Fibroblast of skin of left biceps (primary cell): ENCODE measurements at places on chromosomes 4 and X.

DNA sequence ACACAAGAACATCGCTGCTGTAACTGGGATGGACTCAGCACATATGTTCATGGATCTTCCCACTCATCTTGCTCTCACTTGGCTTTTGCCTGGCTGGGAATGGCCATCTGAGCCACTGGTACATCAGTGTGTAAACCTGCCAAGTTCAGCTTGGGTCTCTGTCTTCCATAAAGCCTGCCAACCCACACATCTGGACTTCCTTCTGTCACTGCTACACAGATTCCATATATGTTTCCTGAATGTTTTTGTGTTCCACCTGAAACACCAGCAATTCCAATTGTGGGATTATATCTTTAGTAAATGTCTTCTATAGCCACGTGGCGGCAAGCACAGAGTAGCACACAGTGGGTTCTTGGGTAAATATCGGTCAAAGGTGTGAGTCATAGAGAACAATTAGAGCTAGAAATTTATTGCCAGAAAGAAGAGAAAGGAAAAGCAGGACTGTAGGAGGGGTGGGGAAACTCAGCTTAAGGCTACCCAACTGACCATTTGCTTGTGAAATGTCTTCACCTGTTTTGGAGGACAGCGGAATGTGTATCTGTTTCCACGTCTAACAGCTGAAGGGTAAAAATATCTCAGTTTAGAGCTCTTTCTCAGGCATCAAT, 125.9 kb downstream of the MFAP3L start:
- no peak for DNase-seq

DNA sequence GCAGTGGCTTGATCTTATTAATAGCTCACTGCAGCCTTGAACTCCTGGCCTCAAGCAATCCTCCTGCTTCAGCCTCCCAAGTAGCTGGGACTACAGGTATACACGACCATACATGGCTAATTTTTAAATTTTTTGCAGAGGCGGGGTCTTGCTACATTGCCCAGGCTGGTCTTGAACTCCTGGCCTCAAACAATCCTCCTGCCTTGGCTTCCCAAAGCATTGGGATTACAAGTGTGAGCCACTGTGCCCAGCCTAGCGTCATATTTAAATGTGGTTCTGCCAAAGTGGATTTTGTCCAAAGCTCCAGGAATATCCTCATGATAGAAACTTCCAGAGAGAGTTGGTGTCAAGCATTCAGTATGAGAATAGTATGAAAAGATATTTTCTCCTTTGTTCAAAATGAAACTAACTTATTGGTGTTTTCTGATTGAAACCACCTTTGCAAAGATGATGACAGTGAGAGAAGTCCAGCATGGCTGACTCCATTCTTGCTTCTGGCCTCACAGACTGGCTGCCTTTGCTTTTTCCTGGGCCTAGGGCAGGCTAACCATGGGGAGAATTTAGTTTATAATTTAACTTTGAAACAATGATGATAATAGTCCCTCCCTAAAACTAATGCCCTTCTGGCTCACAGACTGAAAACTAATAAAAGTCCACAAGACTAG, 129.0 kb downstream of the C4orf51 start:
- DNase-seq: no peak

- DNase-seq: no peak
These were observed 725.7 kb downstream of the FSTL5 start for GRCh38 chr4:161438096-161438495.

- DNase-seq: no peak
These were observed 43.0 kb downstream of the ZFYVE28 start for GRCh38 chr4:2375427-2375826.

- no peak for DNase-seq
These were observed 109.1 kb downstream of the ANAPC4 start for GRCh38 chr4:25486171-25486570.

DNA sequence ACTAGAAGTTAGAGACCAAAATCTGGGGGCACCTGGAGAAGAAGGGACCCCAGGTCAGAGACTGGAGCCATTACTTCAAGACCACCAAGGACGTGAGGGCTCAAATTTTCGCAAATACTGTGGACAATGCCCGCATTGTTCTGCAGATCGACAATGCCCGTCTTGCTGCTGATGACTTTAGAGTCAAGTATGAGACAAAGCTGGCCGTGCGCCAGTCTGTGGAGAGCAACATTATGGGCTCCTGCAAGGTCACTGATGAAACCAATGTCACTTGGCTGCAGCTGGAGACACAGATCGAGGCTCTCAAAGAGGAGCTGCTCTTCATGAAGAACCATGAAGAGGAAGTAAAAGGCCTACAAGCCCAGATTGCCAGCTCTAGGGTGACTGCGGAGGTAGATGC, 101.2 kb downstream of the NCAPG start:
- no peak for DNase-seq
